ENCODE measurements at places on chromosomes 11 and 22.

- DNase-seq: no peak
Measured at GRCh38 chr11:19430346-19430745, 189.6 kb upstream of the E2F8 start.

- DNase-seq: no peak
Measured at GRCh38 chr11:108975026-108975425, 310.2 kb downstream of the DDX10 start.

- DNase-seq: no peak
Measured at GRCh38 chr11:43694477-43694876, 13.9 kb downstream of the HSD17B12 start.

- no peak for DNase-seq
Measured at GRCh38 chr22:32655068-32655467, 146.4 kb upstream of the TIMP3 start.

- DNase-seq: no peak
Measured at GRCh38 chr11:8301622-8302021, 37.9 kb upstream of the LMO1 start.

GRCh38 chr22:47147572-47147971 lies 385.1 kb downstream of the TBC1D22A start:
- no peak for DNase-seq

DNA sequence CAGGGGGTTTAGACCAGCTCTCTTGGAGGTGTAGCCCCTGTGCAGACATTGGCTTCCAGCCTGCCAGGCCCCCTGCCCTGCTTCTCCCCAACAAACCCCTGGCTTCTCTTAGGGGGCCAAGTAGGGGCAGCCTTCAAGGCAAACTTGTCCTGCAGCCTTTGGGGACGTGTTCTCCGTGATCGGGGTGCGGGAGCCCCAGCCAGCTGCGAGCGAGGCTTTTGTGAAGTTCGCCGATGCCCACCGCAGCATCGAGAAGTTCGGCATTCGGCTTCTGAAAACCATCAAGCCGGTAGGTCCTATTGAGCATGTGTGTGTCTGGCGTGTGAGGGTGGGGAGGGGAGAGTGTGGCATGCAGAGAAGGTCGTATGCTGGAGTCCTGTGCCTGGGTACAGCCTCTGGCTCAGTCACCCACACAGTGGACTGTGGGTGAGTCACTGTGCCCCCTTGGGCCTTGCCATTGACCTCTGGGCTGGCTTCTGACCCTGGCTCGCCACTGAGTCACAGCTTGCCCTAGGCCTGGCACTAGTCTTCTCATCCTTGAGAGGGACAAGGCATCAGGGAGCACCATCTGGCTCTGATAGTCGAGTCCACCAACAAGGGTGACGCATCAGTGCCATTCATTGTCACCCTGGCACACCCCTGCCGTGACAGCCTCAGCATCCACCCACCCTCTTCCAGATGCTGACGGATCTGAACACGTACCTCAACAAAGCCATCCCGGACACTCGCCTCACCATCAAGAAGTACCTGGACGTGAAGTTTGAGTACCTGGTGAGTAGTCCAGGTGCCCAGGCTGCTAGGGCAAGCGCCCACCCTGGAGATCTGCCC lies 11.4 kb downstream of the SLC16A8 start:
- no peak for DNase-seq

DNA sequence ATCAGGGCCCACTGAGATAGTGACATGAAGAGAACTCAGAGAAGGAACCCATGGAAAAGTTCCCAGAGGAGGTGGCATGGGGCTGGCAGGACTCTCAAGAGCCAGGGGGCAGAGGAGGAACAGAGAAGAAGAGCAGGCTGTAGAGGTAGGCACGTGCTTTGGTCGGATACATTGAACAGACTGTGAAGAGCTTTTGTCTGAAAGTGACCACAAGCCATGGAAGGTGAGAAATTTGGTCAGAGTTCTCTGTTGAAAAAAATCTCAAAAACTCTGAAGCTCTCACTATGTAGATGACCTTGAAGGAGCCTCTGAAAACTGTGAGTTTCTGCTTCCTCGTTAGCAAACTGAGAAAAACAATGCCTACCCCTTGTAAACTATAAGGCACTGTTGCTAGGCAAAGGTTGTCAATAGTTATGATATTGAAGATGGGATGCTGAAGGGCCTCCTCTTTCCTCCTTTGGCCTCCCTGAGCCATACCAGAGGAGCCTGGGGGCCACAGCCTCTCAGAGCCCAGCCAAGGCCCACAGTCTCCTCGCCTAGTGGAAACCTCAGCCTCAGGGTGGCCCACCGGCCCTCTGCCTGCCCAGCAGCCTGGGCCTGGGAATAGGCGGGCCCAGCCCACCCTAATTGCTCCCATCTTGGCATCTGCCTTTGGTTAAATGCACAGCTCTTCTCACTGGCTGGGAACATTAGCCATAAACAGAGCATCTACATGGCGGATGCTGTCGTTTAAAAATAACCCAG lies 415.7 kb downstream of the SOX6 start:
- no peak for DNase-seq

DNA sequence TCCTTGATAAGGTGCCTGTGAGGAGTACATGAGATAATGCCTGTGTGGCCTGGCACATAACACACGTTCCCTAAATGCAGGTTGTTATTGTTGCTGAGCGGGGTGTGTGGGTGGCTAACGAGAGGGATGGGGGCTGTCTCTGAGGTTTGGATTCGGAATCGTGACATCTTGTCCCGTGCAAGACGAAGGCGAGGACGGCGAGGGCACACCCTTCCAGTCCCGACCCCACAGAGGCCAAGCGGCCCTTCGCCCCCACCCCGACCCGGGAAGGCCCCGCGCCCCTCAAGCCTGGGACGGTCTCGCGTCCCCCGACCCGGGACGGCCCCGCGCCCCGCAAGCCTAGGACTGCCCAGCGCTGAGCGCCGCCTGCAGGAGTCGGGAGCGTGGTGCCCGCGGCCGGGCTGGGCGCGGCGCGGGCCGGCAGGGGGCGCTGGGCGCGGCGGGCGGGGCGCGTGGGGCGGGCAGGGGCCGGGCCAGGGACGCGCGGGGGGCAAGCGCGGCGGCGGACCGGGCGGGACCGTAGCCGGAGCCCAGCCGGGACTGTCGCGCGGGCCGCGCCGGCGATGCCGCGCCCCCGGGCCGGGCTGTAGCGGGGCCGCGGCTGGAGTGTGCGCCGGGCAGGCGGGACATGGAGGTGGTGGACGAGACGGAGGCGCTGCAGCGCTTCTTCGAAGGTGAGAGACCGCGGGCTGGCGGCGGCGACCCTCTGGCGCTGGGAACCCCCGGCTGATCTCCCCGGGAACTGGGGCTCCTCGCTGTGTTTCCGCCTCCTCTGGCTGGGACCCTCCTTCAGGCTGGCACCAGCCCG lies at the start of gene MYRF:
TSS of gene MYRF (plus strand) at position 520 of the 808 bp plus-strand sequence. CDS start at position 629, 109 bp downstream.
- peak; percentile 72 for DNase-seq

DNA sequence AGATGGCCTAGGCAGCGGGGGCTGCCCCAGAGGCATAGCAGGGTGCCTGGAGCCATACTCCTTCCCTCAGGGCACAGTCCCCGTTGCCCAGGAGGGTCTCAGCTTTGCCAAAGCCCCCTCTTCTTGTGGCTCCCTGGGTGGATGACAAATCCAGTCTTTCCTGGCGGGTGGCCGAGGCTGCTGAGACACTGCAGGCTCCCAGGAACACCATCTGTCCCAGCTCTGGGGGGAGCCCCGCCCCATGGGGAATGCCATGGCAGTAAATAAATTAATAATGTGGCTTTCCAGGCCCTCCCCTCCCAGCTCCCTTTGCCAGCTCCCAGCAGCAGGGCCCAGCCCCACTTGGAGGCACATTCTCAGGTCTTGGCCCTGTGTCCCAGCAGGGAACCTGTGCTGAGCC lies 45.0 kb downstream of the PDE2A start:
- no peak for DNase-seq

DNA sequence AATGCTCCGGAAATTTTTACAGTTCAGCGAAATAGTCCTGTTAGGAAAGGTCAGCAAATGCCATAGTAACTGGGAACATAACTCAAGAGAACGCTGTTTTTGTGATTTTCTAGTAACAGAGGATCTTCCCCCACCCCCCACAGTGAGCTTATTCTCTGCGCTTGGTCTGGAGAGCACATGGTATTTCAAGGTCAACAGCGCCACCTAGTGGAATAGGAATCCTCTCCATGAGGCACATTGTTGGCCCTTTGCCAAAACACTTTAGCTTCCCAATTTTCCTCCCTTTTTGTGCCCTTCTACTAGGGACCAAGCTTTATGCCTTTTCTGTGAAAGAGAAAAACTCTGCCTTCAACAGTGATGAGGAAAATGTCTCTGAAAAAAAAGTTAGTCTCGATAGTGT lies 13.2 kb upstream of the OR4C12 start:
- DNase-seq: peak; percentile 43
